ENCODE measurements at places on chromosomes 1 and 21.

DNA sequence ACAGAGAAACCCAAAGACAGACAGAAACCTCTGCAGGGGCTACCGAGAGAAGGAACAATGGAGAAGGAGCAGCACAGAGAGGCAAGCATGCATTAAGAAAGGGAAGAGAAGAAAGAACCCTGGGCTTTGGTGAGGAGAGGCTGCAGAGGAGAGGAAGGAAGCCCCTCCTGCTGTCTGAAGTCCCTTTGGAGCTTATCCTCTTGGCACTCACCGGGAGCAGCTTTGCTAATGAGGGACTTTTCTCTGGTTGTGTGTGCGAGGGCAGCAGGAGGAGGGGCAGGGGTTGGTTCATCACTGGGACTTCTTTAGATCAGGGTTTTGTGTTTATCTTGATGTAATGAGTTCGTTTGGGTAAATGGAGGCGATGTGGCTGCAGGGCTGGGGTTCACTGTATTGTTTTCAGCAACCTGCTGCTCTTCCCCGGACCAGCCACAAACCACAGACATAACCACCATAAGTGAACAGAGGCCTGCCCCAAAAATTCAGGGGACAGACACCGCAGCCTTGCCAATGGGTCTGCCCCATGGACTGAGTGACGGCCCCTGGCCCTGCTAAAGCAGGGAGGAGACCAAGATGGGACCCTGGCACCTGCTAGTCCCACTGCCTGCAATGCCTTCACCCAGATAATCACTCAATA is 100.6 kb downstream of the KCND3 start:
- no peak for DNase-seq

- DNase-seq, result no peak
Measured at GRCh38 chr1:40303051-40303771, 13.9 kb downstream of the COL9A2 start.

DNA sequence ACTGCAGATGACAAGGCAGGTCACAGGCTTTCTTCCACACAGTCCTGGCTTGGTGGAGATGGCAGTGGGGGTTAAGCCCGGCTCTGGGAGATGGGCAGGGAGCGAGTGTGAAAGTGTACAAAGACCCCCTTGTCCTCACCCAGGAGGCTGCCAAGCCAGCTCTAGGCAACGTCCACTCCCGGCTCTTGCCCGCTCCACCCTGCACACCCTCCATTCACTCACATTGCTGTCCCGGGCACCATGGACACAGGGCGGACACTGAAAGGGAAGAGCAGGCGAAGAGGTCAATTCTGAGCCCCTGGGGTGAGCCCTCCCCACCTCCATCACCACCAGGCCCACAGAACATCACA is 8.9 kb downstream of the COL16A1 start:
- no peak for DNase-seq

- no peak for DNase-seq
Measured at GRCh38 chr21:37145635-37146111, 72.6 kb downstream of the TTC3 start.

DNA sequence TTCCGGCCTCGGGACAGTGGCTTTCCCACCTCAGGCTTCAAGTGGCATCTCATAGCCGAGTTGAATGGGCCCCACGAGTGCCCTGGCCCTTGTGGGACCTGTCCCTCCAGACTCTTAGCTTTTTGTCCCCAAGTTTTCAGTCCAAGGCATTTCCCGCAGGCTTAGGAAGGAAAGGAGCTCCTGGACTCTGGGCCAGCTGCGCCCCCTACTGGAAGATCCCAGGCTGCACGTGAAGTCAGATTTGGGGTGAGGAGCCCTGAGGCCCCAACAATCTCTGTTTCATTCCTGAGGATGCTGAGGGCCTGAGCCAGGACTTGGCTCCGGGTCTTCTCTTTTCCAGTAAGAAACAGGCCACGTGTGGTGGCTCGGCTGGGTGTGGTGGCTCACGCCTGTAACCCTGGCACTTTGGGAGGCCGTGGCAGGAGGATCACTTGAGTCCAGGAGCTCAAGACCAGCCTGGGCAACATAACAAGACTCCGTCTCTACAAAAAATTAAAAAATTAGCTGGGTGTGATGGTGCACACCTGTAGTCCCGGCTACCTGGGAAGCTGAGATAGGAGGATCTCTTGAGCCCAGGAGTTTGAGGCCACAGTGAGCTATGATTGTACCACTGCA is 67.4 kb downstream of the ARHGEF10L start:
- DNase-seq, result peak; percentile 82
